ENCODE measurements at places on chromosomes 16 and 17. TPM values are rescaled to one million over a fixed set of nuclear protein-coding genes. Genes with fewer than 3 reads are reported as not detected.

DNA sequence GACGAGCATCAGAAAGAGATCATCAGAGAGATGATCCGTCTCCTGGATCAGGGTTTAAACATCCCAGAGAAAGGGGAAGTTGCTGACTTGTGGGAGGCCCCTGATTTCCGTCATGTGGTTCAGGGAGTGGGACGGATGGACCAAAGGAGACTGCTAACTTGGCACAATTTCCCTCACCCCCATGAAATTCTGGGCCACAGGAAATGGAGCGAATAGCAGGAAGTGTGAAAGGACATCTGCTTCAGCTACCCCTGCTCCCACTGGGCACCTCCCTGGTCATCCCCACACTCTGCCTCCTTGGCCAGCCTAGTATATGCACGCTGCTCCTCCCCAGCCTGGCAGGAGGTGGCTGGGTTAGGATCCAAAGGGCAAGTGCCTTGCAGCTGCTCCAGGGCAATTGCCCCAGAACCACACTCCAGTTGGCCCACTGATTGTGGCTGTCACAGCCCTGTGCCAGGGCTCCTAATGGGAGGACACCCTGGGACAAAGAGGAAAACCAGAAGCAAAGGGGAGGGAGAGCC, 1.3 kb downstream of the ARRB2 start:
- no peak for DNase-seq

The FBXL16 gene
- 12.0 TPM for polyA plus RNA-seq

GRCh38 chr16:23071196-23072083, 77.8 kb downstream of the USP31 start:
- no peak for DNase-seq

- no peak for DNase-seq
These were observed 46.3 kb downstream of the METRNL start for GRCh38 chr17:83125515-83126274.

GRCh38 chr17:10042589-10043244, 137.6 kb upstream of the RCVRN start:
- no peak for DNase-seq

The LITAF gene
- 121 TPM for polyA plus RNA-seq

DNA sequence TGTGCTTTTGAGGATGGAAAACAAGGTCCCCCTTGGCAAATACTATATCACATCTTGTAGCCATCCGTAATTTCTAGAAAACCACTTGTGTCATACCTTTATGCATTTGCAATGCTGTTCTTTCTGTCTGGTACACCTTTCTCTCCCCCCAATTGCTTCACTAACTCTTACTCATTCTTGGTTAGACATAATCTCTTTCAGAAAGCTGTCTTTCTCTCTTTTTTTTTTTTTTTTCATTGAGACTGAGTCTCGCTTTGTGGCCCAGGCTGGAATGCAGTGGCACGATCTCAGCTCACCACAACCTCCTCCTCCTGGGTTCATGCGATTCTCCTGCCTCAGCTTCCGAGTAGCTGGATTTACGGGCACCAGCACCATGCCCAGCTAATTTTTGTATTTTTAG, 94.9 kb upstream of the C17orf78 start:
- DNase-seq, result no peak

The VASN gene
- 75.7 TPM for polyA plus RNA-seq

DNA sequence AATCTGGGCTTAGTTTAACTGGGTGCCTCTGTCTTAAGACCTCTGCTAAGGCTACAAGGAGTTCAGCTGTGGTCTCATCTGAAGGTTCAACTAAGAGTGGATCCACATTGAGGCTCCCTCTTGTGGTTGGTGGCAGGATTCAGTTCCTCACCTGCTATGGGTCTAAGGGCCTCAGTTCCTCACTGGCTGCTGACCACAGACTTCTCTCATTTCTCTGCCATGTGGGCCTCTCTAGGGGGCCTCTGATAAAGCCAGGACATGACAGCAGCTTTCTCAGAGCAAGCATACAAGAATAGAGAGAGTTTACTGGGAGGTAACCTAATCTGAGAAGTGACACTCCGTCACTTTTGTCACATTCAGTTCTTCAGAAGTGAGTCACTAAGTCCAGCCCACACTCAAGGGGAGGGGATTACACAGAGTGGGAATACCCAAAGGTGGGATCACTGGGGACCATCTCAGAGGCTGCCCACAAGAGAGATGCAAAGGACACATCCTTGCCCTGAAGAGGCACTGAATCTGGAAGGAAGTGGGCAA, 19.2 kb upstream of the ABAT start:
- no peak for DNase-seq

DNA sequence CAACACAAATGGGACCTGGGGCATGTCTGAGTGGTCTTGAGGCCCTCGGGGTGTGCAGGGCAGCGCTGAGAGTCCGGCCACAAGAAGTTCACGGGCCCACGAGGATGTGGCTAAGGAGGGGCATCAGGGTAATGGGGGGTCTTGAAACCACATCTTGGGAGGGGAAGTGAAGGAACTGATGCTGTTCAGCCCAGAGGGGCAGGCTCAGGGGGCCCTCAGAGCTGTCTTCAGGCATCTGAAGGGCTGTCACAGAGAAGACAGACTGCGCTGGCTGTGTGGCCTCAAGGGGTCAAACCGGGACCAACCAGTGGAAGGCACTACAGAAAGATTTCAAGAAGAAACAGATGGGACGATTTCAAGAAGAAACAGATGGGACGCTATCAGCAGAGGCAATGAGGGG, 45.1 kb downstream of the ZNF423 start:
- no peak for DNase-seq

DNA sequence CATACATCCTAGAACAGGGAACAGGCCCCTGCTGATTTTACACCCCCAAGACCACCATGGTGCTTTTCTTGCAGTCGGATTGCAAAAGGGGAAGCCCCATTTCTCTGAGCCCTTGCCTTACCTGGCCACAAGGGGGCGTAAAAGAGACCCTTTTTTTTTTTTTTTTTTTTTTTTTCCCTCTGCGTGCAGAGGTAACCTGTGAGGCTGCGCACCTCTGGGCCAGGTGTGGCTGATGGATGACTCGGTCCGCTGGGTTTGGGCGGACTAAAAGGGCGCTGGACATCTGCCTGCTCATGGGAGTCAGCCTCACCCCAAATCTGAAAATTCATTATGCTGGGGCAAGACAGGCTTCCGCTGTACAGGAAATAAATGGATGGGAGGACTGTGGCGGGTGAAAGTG, 281.0 kb downstream of the CBLN1 start:
- no peak for DNase-seq

DNA sequence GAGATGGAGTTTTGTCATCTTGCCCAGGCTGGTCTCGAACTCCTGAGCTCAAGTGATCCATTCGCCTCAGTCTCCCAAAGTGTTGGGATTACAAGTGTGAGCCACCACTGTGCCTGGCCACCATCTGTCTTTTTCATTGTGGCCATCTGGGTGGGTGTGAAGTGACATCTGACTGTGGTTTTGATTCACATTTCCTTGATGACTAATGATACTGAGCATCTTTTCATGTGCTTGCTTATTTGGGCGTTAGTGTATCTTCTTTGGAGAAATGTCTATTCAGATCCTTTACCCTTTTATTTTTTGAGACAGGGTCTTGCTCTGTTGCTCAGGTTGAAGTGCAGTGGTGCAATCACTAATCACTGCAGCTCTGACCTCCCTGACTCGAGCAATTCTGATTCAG, 53.9 kb upstream of the ERN1 start:
- no peak for DNase-seq
